ENCODE measurements at places on chromosomes 2 and 18.
A peak's percentile ranks its signal among the peaks of the same experiment; 100 is the strongest.

DNA sequence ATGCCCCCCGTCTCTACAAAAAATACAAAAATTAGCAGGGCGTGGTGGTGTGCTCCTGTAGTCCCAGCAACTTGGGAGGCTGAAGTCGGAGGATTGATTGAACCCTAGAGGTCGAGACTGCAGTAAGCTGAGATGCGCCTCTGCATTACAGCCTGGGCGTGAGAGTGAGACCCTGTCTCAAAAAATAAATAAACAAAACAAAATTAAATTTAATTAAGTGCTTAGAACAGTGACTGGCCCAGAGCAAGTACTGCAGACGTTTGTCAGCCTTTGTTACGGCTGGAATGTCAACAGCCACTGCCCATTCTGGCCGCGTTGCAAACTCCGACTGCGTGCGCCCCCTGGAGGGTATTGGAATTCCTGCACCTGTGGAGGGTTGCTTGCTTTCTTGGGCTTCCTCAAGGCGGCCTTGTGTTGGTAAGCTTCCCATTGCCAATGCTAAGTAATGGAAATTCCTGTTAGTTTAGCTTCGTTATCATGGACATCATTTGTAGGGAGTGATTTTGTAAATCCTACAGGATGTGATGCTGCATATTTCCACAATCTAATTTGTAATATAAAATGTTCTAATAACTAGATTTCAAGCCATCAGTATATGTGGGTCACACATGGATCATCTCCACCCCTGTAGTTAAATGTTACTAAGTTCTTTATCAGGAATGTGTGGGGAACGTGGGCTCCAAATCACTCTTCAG lies 15.9 kb upstream of the ATP6V1B1 start:
- peak; percentile 48 for DNase-seq

DNA sequence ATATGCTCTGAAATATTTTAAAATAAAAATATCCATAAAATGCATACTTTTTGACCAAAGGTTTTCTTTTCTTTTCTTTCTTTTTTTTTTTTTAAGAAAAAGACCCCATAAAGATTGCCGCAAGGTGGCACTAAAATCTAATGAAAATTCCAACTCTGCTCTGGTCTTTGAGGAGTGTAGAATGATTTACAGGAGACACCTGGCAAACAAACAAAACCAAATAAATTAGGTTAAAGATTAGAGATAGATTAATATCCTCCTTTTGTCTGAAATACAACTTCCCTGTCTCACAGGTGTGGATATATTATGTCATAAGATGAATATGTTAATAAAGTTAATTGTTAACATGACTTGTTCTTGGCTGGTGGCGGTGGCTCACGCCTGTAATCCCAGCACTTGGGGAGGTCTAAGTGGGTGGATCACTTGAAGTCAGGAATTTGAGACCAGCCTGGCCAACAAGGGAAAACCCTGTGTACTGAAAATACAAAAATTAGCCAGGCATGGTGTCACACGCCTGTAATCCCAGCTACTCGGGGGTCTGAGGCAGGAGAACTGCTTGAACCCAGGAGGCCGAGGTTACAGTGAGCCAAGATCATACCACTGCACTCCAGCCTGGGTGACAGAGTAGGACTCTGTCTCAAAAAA lies 3.5 kb upstream of the RHOB start:
- DNase-seq: peak; percentile 97

- no peak for DNase-seq
Observed at GRCh38 chr2:96866986-96867755, 2.7 kb downstream of the SEMA4C start.

GRCh38 chr2:186979439-186980116 lies 130.6 kb upstream of the ZSWIM2 start:
- DNase-seq: no peak

DNA sequence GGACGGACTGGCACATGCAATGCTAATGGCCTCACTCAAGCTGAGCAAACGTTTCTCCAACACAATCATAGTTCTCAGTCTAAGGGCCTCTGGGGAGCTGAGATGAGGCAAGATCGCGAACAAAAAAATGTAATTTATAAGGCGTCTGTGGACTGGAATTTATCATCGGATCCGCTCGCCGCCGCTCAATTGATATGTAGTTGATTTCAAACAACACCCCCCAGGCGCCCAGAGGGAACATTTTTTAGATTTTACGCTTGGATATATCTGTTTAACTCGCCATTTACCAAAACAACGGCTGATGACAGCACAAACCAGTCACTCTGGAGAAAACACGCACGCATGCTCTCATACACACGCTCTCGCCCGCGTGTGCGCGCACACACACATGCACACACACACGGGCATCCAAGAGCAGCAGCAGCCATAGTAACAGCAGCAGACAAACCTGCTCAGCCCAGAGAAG lies 335.8 kb downstream of the SMAD2 start:
- no peak for DNase-seq

- no peak for DNase-seq
Observed at GRCh38 chr18:26971409-26971808, 105.9 kb upstream of the AQP4 start.

DNA sequence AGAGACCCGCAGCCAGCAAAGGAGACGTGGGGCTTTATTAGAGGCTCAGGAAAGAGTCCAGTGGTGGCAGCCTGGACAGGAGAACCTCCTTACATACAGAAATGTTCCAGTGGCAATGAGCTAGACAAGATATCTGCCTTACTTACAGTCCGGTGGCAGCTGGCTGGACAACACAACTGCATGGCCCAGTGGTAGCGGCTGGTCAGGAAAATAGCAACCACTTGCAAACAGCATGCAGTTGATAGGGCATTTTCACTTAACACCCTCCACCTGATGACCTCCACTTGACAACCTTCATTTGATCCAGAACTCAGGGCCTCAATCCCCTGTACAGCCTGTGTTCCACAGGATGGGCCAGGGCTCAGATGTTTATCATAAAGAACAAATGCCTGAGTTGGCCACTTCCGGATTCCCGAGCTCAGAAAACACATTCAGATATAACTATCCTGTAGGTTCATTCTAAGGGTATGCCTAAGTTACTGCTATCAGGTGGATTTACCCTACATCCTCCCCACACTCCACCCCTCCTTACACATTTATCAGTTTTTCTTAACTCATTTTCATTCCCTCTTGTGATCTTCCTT lies 63.3 kb upstream of the ITPRID2 start:
- no peak for DNase-seq

GRCh38 chr2:178412047-178412446 lies 38.9 kb downstream of the PRKRA start:
- no peak for DNase-seq

GRCh38 chr2:218033208-218033589 lies 30.4 kb upstream of the TNS1 start:
- DNase-seq: no peak

- DNase-seq: no peak
Observed at GRCh38 chr2:77147153-77147552, 375.0 kb downstream of the LRRTM4 start.

- DNase-seq: no peak
Observed at GRCh38 chr2:109136542-109136941, 7.5 kb downstream of the SH3RF3 start.

- DNase-seq: no peak
Observed at GRCh38 chr2:53210538-53210937, 557.1 kb upstream of the CHAC2 start.

DNA sequence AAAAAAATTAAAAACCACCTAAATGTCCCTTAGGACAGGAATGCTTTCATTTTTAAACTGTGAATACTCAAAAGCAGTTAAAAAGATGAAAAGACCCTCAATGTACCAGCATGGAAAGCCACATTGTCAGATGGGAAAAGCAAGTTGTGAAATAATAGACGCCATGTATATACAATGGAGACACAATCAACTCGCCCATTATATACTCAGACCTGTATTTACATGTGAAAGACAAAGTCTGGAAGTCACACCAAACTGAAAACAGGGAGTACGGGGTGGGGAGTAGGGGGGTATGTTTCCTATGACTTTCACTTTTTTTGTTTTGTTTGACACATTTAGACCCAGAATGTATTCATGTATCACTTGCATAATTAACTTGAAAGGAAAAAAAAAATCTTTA lies 75.6 kb downstream of the CELF4 start:
- no peak for DNase-seq

GRCh38 chr18:8045884-8046281 lies 478.8 kb downstream of the PTPRM start:
- no peak for DNase-seq

DNA sequence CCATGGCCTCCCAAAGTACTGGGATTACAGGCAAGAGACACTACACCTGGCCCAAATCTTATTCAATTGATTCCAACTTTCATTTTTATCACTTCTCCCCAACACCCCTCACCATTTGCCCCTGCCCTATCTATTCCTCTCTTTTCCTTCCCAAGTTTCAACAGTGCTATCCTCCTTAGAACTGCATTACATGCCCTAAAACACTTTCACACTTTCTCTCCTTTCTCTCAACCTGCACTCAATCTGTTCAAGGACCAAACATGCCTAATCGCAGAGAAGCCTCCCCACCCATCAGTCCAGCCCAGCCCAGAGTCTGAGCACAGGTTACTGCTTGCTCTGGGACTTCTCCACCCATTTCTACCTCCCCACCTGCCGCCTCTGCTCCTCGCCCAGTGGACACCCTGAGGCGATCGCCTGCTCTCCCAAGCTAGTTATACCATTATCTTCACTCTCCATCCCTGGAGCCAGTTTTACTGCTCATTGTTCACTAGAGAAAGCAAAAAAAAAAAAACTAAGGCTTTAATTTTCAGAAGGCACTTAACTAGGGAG lies 23.7 kb upstream of the DSG1 start:
- DNase-seq: no peak

DNA sequence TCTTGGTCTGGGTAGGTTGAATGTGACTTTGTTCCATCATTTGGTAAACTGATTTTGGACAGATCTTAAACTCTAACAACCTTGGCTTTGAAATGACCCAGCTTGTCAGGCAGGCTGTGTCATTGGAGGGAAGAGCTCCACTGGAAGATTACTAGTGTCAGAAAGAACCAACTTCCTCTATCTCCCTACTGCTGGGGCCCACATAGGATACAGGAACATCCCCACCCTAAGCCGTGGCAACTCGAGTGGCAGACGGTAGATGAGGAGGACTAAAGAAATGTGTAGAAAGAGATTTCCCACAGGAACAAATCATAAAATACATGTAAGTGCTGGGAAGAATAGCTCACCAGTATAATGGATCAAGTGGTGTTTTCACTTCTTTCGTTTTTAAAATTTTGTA lies 4.3 kb upstream of the G6PC2 start:
- DNase-seq: no peak

DNA sequence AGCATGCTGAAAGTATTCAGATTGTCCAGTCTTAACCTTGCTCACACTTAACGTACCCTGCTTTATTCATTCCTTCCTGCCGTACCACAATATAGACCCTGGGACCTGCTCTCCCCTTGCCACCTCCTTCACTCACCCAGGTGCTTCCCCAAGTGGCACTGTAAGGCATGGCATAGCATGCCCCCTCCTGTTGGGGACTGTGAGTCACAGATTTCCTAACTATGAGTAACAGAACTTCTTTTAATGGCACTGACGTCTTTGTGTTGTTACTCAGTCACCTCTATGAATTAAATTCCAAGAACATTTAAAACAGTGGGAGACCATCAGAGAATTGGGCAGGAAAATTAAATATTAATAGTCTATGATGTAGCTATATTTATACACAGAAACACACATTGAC lies 117.2 kb downstream of the CTNNA2 start:
- no peak for DNase-seq

DNA sequence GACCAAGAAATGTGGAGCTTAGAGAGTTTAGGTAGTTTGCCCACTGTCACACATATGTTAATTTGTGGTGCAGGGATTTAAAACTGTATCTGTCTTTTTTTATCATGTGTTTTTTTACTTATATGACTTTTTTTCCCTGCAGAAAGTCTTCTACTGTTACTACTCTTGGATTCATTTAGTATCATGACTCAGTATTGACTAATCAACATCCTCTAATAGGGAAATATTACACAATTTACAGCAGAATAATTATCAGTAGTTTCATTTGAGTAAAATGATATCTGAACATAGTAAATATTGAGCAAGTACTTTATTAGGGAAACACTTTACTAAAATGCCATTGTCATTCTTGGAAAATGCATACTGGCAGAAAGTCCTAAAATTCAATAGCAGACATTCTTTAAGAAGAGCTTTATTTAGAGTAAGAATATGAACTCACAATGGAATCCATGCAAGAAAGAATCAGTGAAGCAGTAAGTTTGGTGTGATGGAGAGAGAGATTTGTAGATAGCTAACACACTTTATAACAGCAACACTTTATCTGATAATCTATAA lies 425.9 kb upstream of the SLC8A1 start:
- no peak for DNase-seq

DNA sequence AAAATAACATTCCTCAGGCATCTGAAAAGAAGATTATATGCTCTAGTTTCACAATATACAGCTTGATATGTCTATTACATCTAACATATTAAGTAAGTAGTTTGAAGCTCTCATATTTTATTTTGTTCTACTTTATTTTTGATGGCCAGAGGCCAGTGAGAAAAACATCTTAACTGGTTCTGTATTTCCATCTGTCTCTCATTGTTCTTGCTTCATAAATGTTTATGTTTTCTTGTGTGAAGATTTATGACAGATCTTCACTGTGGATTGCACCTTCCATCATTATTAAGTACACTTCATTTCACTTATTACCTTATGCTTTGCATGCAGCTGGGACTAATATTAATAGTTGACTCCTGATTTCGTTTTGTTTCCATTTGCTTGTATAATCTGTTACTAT lies 511.2 kb downstream of the TSN start:
- DNase-seq: no peak

GRCh38 chr18:28163201-28163775 lies 13.6 kb downstream of the CDH2 start:
- no peak for DNase-seq

- DNase-seq: no peak
Observed at GRCh38 chr2:109349503-109350465, 220.8 kb downstream of the SH3RF3 start.

- no peak for DNase-seq
Observed at GRCh38 chr2:192148241-192148619, 46.5 kb downstream of the TMEFF2 start.

DNA sequence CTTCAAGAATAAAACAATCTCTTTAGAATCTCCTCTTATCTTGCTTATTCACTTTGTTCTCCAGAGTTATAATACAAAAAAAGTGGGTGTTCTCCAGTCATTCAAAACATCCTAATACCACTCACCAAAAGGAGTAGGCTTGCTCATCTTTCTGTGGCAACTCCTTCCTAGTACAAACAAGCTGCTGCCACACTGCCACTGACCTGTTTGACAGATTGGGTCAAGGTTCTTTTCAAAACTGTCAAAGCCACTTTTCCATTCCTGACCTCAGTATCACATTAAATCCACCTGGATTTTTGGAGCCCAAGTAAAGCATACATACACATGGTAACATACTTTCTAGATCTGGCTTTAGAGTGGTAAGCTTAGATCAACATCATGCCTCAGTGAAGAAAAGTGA lies 59.8 kb downstream of the SLC25A12 start:
- no peak for DNase-seq

DNA sequence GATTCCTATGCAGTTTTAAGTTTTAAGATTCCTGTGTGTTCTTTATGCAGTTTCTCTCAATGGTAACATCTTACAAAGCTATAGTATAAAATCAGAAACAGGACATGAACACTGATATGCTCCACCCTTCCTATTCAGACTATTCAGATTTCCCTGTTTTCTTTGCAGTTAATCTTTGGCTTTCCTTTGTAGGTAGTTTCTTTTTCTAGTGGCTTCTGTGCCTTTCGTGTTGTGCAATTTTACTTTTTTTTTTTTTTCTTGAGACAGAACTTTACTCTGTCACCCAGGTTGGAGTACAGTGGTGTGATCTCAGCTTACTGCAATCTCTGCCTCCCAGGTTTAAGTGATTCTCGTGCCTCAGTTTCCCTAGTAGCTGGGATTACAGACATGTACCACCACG lies 94.9 kb upstream of the RNU4ATAC start:
- DNase-seq: no peak
